Suppressor macrophage treated with lipopolysaccharide for 1 hour (primary cell): ENCODE measurements at places on chromosomes 4 and X.

- no peak for DNase-seq
These were observed 83.0 kb downstream of the SYTL5 start for GRCh38 chrX:38089173-38089982.

DNA sequence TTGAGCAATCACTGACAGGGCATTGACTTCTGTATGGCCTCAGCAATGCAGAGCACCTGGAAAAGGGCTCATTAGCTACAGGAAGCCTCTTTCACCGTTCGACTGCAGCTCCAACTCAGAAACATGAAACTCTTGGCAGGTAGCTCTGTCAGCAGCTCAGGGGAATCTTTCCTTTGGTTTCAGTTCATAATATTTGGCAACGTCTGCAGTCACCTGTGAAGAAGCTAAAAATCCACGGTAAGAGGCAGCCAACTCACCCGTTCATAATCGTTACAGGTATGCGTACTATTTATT lies 354.9 kb downstream of the CAMK2D start:
- DNase-seq: no peak

DNA sequence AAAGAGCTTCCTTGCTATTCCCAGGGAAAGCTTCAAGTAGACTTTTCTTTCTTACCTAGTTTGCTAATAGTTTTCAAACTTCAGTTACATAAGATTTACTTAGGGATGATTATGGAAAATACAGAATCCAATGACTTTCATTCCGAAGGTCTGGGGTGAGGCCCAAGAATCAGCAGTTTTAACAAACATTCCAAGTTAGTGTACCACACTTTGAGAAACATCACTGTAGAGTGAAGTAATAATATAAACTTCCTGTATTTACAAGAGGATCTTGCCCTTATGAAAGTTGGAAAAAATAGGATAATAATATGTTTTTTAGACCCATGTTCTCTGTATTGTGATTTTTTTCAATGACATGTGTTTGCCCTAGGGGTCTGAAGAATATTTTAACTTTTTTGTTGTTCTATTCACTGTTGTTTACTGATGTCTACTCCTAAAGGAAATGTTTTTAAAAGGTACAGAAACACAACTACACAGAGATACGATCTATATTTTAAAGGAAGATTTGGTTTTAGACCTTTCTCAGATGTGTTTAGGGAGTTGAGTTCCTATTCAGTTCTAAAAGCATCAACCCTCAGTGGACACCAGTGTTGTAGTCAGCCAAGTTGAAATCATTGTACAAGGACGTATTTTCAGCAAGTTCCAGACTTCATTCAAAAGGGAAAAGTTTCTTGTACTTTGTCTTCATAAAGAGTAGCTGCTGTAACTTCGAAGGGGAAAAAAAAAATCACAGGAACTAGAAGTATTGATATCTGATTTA lies 295.8 kb upstream of the SLC7A11 start:
- no peak for DNase-seq

DNA sequence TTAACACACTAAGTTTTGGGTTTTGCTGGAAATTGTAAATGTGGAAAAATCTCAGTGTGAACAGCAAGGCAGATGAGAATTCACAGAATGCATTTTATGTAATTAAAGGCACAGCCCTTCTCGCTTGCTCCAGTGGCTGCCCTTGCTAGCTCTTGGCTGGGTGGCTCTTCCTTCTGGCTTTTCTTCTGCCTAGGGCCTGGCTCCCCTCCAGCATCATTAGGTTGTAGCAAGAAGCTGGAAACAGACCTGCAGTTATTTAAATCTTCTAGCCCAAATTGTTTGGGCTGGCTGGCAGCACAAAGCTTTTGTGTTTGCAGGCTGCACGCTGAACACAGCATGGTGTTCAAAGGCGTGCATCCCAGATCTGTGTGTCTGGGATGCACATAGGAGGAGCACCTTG lies 56.5 kb downstream of the LIMCH1 start:
- DNase-seq: no peak

GRCh38 chr4:45701621-45702020 lies 422.2 kb downstream of the GABRG1 start:
- no peak for DNase-seq

- DNase-seq: no peak
These were observed 229.3 kb downstream of the IDS start for GRCh38 chrX:149275836-149276235.

DNA sequence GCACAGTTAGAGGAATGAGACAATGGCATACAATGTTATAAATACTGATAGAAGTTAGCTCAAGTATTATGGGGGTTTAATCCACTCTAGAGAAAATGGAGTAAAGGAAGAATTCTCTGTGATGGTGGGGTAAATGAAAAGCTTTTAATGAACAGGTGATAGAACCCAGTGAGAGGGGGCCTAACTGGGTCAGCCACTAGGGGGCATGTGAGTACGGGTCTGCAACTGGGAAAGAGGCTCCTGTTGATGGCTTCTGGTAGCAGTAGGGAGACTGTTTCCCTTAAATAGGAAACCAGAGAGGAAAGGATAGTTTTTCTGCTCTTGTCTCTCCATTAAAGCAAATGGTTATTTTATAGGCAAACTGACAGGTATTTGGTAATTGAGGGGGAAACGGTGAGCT lies 132.8 kb upstream of the GPR101 start:
- no peak for DNase-seq

GRCh38 chr4:961351-962230 lies 11.8 kb downstream of the DGKQ start:
- DNase-seq: no peak

- DNase-seq: peak; percentile 69
These were observed 35.9 kb upstream of the PAPSS1 start for GRCh38 chr4:107755841-107756356.

GRCh38 chr4:19214591-19215186 lies 1037.0 kb upstream of the SLIT2 start:
- DNase-seq: no peak

- peak; percentile 88 for DNase-seq
These were observed 1.7 kb downstream of the SPRY1 start for GRCh38 chr4:123398066-123398852.

DNA sequence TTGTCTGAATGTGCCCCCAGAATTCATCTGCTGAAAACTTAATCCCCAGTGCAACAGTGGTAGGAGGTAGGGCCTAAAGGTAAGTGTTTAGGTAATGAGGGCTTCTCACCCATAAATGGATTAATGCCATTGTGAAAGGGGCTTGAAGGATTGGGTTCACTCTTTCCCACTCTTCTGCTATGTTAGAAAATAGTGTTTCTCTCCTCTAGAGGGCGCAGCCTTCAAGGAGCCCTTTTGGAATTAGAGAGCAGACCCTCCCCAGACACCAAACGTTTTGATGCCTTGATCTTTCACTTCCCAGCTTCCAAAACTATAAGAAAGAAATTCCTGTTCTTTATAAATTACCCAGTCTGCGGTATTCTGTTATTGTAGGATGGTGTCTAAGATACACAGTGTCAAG lies 706.4 kb downstream of the SMARCA1 start:
- DNase-seq: no peak

DNA sequence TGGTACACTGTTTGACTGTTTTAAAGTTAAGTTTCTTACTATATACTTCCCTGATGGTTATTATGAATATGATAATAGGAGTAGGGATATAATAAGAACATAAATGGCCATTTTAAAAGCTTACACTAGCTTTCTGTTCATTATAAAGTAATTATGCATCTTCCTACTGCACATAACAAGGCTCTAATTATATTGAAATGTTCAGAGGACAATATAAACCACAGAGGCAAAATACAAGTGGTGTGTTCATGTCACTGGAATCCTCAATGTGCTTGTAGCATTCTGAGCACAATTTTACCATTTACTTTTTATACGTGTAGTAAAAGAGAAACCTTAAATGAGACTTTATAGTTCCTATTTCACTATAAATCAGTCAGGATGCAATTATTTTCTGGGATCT lies 268.3 kb downstream of the TMA16 start:
- no peak for DNase-seq

DNA sequence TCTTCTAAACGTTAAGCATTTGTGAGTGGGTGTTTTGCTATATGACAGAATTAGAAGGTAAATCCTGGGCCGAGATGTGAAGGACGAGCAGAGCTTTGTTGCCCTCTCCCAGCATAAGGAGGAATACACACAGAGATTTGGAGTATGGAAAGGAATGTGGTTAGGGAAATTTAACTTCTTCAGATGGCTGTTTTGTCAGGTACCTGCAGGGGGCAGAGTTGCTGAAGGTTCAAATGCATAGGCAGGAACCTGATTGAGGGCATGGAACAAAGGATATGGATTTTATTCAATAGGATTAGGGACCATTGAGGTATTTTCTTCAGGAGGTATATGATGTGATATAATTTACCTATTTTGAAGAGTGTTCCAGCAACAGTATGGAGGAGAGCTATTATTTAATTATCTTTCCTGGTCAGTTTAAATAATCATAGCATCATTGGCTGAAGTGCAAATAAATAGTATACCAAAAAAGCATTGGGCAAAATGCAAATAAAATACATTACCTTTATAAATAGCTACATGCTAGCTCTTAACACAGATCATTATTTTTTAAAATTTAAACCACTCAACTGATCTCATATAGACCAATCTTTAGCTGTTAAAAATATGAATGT lies 143.6 kb downstream of the SLIT2 start:
- peak; percentile 38 for DNase-seq

GRCh38 chr4:17273047-17273446 lies 238.8 kb downstream of the QDPR start:
- no peak for DNase-seq

DNA sequence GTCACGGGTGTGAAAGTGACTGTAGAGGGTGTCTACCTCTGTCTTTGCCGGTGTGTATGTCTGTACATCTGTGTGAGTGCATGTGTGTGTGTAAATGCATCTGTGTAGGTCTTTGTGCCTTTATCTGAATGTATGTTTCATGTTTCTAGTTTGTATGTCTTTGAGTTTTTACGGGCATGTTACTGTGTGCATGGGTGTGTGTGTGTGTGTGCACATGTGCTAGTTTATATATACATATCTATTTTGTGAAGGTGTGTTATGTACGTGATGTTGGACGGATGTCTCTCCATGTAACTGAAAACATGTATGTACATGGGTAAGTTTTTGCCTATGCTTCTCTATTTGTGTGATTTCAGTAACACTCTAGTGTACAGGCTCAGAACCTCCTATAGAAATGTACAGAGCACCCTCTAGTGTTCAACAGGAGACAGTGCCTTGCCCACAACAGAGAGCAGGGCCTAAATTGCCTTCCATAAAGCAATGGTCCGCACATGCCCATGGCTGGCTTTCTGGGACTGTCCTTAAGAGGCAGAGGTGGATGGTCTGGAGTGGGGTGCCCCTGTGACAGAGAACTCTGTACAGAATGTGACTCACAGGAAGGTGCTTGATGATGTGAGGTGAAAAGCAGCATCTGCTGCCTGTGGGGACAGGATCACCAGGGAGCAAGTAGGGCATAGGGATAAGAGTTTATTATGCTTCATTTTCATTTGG lies 343.5 kb downstream of the RAPGEF2 start:
- peak; percentile 86 for DNase-seq

DNA sequence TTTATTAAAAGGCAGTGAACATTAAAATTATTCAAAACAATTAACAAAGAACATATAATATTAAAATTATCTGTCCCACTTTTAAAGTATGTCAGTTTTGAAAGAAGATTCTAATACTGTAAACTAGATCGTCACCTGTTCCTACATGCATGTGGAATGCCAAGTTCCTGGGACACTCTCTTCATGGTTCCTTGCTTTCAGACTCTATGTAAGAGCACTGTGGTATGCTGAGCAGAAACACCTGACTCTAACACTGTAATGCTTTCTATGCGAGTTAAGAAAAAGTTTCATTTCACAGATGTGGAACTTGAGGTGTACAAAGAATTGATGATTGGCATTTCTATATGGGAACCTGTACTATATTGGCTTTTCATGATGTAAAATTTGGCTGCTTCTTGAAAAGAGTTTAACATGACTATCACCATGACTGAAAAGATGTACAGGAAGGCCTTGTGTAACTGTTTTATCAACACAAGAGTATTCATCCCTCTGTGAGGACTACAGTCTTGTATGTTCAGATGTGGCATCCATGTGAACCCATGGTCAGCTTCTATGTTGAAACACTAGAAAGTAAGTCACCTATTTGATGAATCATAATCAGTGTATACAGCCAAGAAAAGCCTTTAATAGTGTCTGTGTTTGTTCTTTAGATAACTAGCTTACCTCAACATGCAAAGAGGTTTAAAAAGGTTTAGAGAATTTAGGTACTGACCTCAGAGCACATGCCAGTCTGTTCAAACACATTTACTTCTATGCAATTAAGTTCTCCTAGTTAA lies 354.5 kb downstream of the ARHGAP24 start:
- no peak for DNase-seq

- DNase-seq: no peak
These were observed 28.0 kb downstream of the NAT8L start for GRCh38 chr4:2087170-2087569.

- no peak for DNase-seq
These were observed 236.7 kb downstream of the SLITRK2 start for GRCh38 chrX:146054311-146054710.

DNA sequence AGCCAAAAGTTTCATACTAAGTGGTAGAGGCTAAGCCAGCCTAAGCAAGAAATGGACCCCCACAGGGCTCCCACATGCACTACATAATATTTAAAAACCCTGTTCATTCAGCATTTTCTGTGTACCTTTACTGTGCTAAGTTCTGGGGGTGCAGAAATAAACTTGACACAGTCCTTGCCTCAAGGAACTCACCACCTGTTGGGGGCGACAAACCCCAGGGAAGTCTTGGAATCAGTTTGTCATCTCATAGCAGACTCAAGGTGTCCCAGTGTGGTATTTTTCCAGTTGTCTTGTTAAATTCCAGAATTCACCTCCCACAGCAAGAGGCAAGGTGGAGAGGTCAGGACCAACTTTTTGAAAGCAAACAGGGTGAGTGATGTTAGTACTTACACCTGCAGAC lies 43.1 kb downstream of the ATG4A start:
- DNase-seq: no peak

GRCh38 chr4:158112611-158113010 lies 60.2 kb downstream of the GASK1B start:
- DNase-seq: peak; percentile 69

DNA sequence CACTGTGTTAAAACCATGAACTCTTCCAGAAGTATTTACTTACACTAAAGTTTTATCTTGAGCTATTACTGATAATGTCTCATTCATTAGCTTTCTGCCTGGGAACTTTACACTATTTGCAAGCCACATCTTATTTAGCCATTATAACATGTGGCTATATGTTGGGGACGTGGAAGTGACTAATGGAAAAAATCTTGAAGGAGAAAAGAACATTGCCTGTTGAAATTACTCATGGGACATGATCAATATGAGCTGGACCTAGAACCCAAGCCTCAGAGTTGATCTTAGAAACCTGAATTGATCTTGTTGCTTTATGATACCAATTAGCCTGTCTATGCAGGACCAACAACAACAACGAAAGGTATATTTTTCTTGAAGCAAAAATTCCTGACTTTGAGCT lies 22.5 kb upstream of the ARHGAP6 start:
- DNase-seq: no peak

- DNase-seq: no peak
These were observed 1310.1 kb downstream of the ADGRL3 start for GRCh38 chr4:62510228-62510627.

GRCh38 chr4:73831569-73831968 lies 4.9 kb upstream of the CXCL6 start:
- no peak for DNase-seq

- no peak for DNase-seq
These were observed 92.4 kb upstream of the SORBS2 start for GRCh38 chr4:185904381-185904780.
